CD4-positive, alpha-beta T cell treated with Interleukin-17A for 1 hour (primary cell): ENCODE measurements at places on chromosomes 2 and 18.

DNA sequence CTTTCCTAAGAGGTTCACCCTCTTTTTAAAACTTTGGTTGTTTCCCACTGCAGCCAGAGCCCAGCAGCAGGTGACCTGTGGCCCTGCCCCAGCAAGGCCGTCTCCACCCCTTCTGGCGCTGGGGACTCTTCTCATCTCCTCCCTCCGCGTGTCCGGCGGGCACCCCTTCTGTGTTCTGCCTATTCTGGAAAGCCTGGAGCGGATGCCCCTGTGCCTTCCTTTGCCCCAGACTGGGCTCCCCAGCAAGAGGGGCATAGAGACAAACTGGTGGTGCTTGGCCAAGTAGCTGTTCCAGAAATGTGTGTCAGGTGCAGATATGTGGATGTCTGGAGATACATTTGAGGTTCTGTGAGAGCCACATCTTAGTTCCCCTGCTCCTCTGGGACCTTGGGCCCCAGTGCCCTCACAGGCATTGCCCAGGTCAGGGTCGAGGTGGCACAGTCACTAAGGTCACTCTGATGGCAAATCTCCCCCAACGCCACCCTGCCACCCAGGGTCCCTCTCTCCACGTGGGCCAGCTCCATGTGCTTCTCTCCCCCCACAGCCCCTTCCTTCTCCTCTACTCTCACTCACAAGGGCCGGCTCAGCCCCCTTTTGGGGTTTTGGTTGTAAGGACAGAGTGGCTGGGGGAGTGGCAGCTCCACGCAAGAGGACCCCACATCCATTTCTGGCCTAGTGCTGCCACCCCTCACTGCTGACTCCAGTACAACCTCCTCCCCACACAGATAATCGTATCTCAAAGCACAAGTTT is 35.5 kb upstream of the TAF1B start:
- DNase-seq: no peak

GRCh38 chr2:322326-322725 is 34.4 kb upstream of the ALKAL2 start:
- DNase-seq: no peak

DNA sequence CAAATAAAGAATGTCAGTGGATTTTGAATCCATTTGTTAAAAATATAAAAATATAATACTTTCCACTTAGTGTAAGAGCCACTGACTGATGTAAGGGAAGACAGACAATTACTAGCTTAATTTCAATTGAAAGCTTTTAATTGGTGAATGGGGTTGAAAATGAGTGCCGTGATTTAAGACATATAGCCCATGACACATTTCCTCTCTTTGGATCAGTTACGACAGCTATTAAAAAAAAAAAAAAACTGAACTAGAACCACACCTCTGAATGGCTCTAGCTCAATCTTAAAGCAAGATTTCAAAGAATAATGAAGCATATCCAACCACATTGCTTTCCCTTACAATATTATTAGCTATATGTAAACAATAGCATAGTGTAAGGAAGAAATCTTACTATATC is 44.0 kb downstream of the CIB4 start:
- DNase-seq: no peak

- no peak for DNase-seq
Measured at GRCh38 chr18:64399566-64399965, 250.7 kb upstream of the LINC00305 start.

GRCh38 chr2:142134911-142135310 is 4.1 kb upstream of the LRP1B start:
- no peak for DNase-seq

DNA sequence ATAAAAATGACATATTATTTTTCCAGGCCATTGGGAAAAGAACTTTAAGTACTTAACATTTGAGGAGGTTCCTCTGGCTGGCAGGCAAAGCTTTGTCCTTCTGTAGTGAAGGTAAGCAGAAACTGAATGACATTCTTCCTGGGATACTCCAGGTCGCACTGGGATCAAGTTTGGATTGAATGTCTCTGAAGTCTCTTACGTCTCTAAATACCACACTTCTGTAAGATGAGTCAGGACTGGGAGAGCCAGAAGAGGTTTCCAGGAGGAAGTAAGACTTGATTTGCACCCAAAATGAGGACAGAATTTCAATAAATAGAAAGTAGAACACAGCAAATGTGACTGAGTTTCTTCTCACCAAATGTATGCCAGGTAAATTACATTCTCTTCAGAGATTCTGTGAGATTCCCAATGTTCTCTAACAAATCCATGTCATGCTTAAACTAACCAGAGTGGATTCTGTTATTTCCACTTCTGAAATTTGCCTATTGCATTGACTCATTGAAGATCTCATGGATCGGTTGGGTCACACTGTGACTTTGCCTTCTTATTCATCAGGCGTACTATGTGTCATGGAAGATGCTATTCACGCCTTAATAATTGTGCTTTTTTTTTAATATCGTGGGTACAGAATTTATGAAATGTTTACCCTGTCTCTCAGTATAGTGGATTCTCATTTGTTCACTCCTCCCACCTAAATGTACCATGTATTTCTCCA is 25.5 kb upstream of the VIT start:
- DNase-seq: no peak

- no peak for DNase-seq
Measured at GRCh38 chr2:124001696-124002430, 23.2 kb upstream of the CNTNAP5 start.

DNA sequence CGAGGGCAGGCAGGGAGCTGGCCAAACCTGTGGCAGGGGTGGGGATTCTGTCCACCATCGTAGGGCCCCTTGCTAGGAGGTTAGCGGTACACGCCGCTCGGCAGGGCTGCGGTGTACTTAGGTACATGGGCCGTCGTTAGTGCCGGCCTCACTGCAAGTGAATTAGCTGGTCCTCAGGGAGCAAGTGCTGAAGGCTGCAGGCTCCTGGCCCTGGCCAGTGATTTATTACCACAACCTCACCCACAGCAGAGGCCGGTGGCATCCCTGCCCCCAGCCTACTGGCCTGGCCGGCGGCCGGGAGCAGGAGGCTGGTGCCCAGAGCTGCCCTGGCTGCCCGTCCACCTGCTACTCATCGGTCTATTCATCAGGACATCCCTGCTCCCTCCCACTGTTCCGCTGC is 19.6 kb upstream of the PTMA start:
- DNase-seq: no peak

GRCh38 chr2:197950724-197951123 is 146.3 kb downstream of the PLCL1 start:
- DNase-seq: no peak

DNA sequence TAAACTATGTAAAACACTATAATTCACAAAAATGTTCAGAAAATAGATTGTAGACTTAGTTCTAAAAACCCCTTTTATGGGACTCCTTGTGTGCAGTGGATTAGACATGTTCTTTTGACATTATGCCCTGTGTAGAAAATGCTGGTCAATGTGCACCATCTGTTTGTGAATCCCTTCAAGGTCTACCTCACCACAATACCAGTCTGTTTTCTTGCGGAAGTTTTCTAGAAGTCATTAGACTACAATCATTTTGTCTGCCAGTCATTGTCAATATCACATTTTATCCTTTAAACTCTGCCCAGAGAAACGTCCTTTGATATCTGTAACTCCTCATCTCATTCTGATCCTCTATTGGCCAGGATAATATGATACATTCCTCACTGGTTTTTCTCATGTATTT is 7.8 kb downstream of the ITGA4 start:
- DNase-seq: peak; percentile 43

DNA sequence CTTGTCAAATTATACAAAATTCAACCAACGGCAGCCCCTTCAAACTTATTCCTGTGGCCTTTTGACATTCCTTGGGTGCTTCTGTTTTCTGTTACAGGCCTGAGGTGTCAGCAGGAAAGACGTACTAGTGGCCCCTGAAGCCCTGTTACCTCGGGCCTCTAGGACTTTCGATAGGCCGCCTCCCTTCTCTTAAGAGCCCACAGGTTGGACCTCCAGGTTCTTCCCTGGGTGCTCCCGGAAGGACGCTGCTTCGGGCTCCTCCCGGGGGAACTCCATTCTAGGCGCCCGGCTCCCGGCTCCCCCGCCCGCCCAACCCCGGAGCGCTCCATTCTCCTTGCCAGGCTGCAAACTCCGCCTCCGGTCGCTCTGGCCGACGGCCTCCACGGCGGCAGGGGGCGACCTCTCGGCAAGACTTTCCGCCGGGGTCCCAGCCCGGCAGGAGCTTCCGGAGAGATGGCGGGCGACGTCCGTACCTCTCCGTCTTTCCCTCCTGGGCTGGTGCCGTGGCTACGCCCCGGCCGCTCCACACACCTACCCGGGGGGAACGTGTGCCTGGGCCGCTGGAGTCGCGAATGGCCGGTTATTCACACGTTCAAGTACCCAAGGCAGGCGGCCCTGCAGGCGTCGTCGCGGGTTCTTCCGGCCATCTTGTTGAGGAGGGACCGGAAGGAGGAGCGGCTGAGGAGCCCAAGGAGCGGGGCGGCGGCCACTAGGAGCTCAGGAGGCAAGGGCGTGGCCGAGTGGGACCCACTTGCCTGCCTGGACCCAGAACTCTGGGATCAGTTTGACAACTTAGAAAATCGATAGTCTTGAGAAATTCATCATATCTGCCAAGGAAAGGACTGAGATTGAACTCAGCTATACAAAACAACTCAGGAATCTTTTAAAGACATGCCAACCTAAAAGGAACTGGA is 27.5 kb downstream of the BOLA3 start:
- peak; percentile 86 for DNase-seq

- DNase-seq: no peak
Measured at GRCh38 chr2:198424112-198424511, 619.7 kb downstream of the PLCL1 start.

- DNase-seq: no peak
Measured at GRCh38 chr2:3434654-3435053, 55.2 kb downstream of the TRAPPC12 start.

DNA sequence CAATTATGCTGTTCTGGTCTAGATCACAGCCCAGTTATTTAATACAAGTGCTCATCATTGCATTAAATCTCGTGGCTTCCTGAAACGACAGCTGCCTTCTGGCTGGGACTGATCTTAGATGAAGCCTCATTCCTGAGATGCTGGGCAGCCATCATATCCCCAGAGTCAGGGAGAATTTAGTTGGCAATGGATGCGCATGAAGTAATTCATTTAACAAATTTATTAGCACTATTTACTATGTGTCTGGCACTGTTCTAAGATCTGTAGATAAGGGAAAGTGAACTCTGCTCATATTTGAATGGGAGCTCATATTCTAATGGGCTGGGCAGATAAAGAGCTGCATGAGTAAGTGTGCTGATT is 244.7 kb downstream of the KCNS3 start:
- no peak for DNase-seq

DNA sequence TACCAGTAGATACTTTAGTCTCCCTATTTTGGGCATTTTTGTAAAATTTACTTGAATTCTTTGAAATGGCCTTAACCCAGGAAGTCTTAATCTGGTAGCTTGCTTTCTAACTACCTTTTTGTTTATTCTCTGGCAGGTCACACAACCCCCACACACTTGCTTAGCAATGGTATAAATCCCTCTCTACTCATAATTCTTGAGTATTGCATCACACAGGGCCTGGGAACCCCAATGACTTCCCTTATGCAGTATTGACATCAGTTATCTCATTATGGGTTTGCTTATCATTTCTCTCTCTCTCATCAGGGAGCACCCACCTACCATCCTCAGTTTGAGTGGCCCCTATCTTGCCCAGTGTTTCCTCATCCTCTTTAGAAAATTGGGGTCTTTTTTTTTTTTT is 207.1 kb downstream of the KCNS3 start:
- DNase-seq: no peak

- no peak for DNase-seq
Measured at GRCh38 chr2:127134833-127135830, 28.2 kb upstream of the BIN1 start.

GRCh38 chr2:118841828-118842461 is 5.5 kb downstream of the EN1 start:
- DNase-seq: no peak

- no peak for DNase-seq
Measured at GRCh38 chr2:212141499-212141898, 397.1 kb downstream of the ERBB4 start.

- no peak for DNase-seq
Measured at GRCh38 chr2:155846259-155846658, 486.3 kb downstream of the NR4A2 start.

DNA sequence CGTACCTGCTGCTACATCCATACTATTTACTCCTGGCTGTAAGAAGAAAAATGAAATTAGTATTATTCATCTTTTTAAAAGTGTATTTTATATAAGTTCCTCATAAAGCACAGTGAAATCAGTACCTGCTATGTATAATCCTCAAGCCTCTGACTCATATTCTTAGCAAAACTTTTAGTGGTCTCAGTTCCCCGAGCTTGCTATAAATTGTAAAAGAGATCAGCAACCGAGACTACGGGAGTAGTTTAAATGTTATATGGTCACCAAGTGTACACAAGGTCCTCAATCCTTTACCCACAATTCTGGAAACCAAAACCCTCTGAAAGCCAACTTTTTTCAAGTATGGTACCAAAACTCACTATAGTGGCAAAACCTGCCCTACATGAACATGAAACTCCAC is 24.2 kb downstream of the PRPF40A start:
- DNase-seq: no peak

DNA sequence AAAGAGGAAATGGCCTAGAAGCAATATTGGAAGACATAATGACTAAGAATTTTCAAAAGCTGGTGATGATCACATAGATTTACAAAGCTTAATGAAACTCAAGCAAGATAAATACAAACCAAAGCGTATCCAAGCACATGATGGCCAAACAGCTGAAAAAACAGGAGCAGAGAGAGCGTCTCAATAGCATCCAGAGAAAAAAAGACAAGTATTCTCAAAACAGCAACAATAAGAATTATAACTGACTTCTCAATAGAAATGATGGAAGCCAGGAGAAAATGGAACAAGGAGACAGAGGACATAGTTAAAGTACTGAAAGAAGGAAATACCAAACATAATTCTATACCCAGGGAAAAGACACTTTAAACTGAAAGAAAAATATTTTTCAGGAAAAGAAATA is 437.2 kb upstream of the TNP1 start:
- no peak for DNase-seq

GRCh38 chr2:239401881-239402233 is 1.0 kb upstream of the HDAC4 start:
- DNase-seq: no peak

DNA sequence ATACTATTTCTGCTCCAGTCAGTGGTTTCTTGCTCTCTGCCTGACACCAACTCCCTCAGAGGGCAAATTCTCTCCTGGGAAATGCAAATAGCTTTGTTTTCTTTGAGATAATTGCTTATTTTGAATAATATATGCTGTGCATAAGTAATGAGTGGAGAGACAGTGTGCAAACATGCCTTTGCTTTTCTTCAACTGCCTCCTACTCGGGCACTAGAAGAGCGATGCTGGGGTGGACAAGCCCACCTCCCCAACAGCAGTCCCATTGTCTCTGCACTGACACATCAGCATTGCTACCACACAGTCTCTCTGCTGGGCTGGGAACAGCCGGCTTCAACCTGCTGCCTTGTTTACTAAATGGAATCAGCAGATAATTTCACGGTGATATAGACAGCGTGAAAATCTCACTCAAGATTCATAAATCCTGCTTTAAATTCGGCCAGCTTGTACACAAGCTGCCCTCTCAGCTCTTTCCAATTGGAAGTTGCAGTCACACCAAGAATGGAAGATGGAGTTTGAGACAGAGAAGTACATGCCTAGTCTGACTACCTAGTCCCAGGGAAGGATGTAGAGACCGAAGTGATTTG is 694.5 kb downstream of the TDRD15 start:
- no peak for DNase-seq
